GM23248 (cell line): ENCODE measurements at places on chromosomes 11 and 22. TPM values are rescaled to one million over a fixed set of nuclear protein-coding genes. Genes with fewer than 3 reads are reported as not detected.

CLTCL1 gene
- total RNA-seq: 10.2 and 20.0 TPM in 2 replicates

HEPACAM gene
- not detected in 2 replicates for total RNA-seq

SMIM35 gene
- not detected in 2 replicates for total RNA-seq

CHADL gene
- 0.22 and 1.1 TPM in 2 replicates for total RNA-seq

DNA sequence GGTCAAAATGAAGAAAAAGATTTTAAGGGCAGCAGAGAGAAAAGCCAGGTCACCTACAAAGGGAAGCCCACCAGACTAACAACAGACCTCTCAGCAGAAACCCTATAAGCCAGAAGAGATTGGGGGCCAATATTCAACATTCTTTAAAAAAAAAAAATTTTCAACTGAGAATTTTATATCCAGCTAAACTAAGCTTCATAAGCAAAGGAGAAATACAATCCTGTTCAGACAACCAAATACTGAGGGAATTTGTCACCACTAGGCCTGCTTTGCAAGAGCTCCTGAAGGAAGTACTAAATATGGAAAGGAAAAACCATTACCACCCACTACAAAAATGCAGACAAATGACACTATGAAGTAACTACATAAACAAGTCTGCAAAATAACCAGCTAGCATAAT is 13.1 kb downstream of the PATE4 start:
- DNase-seq: no peak

DNA sequence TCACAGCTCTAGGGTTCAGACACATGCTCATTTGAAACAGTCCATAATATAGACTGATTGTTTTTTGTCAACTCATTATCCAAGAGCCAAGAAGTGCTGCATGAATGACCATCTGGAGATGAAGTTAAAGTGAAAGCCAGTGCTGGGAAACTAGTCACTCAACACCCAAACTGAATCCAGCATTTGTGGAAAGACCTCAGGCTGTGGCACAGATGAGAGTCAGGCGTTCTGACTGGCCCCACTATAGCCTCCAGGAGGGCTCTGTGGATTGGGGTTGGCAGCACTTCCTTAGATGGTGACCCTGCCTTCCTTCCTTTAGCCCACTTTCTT is 2.1 kb downstream of the FEZ1 start:
- DNase-seq: no peak

DNA sequence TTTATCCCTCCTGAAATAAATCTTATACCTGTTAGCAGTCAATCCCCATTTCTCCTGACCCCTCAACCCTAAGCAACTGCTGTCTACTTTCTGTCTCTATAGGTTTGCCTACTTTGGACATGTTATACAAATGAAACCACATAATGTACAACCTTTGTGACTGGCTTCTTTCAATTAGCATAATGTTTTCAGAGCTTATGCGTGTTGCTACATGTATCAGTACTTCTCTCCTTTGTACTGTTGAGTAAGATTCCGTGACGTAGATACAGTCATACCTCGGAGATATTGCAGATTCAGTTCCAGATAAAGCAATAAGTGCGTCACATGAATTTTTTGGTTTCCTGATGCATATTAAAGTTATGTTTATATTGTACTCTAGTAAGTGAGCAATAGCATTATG is 127.3 kb downstream of the MORC2 start:
- no peak for DNase-seq

- no peak for DNase-seq
These were observed 43.9 kb downstream of the MUC6 start for GRCh38 chr11:992577-992976.

DNA sequence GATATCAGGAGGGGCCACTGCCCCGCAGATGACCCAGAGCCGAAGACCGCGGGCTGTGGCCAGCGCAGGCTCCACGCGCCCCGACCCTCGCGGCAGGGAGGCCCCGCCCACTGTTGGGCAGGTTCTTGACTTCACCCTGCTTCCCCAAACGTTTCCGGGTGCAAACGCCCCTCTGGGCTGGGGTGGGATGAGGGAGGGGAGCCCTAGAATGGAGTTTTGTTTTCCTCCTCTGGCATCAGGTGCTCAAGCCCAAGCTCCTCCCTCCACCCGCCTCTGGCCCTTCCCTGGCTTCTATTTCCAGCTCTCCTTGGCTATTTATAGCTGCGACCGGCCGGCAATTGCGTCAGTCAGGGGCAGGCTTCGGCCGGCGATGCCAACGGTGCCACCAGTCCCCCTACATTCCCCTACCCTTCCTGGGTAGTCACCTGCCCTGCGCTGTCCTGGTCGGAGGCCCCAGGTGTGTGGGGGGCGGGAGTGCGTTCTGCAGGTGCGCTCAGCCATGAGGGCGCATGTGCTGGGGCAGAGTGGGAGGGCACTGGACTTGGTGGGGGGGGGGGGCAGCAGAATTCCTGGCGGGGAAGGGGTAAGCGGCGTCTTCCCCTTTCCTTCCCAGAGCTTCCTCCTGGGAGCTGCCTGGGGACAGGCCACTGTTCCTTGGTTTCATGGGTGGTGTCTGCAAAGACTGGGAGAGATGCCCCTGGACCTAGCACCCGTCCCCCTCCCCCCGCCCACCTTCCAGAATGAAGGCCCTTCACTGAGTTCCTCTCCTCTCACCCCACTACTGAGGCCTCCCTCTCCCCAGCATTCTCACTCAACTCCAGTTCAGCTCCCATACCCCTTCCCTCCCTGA is 23.6 kb downstream of the DUSP8 start:
- peak; percentile 74 for DNase-seq

DNA sequence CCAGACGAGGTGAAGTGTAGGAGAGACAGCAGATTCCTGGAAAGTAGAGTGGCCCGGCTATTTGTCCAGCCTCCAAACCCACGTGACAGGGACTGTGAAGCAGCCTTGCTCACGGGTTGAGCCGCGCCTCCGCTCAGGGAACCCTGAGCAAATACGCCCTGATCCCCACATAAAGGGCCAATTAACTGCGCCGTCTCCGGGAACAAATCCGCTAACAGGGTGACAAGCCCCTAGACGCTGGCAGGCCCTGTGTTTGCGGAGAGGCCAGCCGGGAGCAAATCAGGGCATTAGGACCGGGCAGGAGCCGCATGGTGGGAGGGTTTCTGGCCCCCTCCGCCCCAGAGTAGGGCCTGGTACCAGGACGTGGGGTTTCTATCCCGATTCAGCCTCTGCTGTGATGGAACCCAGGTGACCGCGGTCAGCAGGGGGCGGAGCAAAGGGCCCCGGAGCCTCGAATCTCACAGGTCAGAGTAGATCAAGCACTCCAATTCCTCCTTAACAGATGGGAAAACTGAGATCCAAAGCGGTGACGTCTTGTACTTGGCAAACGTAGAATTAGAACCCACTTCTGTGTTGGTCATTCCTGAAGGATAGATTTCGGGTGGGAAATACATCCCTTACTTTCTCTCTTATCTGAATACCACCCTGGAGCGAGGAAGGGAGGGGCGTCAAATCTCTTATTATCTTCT is 2.0 kb upstream of the ROBO3 start:
- peak; percentile 82 for DNase-seq

GRCh38 chr11:8382436-8383053 is 118.9 kb upstream of the LMO1 start:
- DNase-seq: peak; percentile 77
